ENCODE measurements at places on chromosomes 1 and 21.

DNA sequence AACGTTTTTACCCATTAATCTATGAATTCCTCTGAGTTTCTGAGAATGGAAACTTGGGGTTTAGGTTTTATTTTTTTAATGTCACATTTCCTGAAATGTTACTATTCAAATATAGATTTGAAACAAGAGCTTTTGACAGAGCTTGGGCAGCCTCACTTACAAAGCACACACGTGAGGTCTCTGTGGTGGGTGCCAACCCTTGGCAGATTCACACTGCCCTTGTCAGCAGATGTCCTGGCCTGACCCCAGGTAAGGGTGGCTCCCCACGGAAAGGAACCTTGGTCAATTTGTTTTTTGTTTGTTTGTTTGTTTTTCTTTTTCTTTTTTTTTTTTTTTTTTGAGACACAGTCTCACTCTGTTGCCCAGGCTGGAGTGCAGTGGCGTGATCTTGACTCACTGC is 53.5 kb downstream of the FAAP20 start:
- DNase-seq: no peak

DNA sequence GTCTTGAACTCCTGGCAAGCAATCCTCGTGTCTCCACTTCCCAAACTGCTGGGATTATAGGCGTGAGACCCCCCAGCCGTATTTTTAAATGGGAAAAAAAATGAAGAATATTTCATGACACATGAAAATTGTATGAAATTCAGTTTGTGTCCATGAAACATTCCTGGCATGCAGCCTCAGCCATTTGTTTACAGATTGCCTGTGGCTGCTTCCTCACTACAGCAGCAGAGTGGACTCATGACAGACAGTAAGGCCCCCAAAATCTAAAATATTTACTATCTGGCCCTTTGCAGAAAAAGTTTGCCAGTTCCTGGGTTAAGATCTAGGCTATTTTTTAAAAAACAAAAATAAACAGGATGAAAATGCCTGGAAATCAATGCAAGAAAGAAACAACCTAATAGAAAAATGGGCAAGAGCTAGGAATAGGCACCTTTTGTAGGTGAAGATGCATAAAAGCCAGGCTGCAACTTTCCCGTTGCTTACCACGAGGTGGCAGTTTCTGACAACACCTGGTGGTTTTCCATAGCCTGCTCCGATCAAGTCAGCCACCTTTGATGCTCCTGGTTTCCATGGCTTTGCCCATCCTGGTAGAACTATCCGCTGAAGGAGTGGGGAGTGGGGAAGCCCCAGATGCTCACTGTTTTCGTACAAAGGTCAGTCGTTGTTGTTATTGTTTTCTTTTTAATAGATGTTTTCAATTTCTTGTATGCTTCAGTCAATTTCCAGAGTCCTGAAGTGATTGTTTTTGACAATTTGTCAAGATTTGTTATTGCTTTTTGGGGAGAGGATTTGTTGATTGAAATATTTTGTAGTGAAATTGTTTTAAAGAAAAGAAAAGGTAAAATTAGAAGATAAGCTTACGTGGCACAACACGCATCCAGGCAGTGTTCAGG is 24.3 kb downstream of the UBE2Q1 start:
- no peak for DNase-seq

GRCh38 chr1:88035578-88035977 is 648.5 kb upstream of the PKN2 start:
- DNase-seq: no peak

DNA sequence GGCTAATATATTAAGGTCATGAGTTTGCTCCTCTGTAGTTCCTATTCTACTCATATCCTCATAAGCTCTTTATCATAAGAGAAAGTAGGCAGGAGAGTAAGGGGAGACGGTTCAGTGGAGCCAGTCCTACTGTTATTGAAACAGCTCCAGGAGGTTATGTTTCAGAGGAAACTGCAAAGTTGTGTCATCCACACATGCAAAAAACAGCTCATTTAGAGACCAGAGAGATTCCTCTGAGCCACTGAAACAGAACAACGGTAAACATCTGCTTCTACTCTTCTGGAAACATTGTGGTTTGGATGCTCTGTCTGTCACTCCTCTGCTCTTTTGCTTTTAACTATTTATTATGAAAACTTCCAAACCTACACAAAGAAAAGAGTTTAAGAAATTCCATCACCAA is 66.3 kb upstream of the PPP2R5A start:
- no peak for DNase-seq

- no peak for DNase-seq
Observed at GRCh38 chr1:218459878-218460711, 115.0 kb downstream of the TGFB2 start.

- DNase-seq: peak; percentile 57
Observed at GRCh38 chr1:36349839-36350238, 26.4 kb upstream of the EVA1B start.

- DNase-seq: peak; percentile 53
Observed at GRCh38 chr1:232868793-232869491, 63.7 kb downstream of the MAP10 start.

GRCh38 chr1:48018799-48019198 is 21.6 kb upstream of the TRABD2B start:
- no peak for DNase-seq

DNA sequence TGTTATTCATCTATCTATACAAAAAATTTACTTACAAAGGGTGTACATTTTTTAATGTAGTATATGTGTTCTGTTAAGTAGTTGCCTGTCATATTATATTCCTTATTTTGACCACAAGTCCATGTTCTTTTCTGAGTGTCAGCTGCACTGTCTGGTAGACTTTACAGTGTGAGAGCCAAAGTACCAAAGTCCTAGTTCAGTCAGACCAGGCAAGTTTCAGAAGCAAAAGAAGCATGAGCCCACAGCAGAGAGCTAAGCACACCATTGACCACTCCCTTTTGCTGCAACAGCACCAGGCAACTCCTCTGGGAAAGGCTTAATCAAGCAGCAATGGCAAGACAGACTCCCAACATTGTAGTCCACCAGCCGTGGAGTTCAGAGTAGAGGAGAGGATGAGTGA is 631.9 kb upstream of the PKN2 start:
- no peak for DNase-seq

- DNase-seq: no peak
Observed at GRCh38 chr1:74504125-74504932, 8.1 kb downstream of the LRRC53 start.

DNA sequence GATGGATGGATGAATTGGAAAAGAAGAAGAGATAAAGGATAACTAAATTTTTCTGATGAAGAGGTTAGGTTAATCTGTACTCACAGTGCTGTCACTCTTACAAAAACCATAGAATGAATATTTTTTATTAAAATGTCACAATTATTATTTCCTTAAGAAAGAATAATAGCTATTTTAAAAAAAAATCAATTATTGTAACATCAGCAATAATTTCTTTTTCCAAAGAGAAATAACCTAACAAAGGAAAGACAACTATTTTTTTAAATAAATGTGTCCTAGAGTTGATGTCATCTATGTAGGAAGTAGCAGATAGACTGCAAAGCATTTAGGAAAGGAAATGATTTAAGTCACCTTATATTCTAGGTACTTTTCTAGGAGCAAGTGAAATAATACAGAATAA is 33.6 kb upstream of the PLPPR4 start:
- no peak for DNase-seq

- DNase-seq: no peak
Observed at GRCh38 chr1:19744886-19745285, 54.8 kb downstream of the TMCO4 start.

- no peak for DNase-seq
Observed at GRCh38 chr1:198669023-198669698, 30.3 kb downstream of the PTPRC start.

GRCh38 chr1:241424480-241424971 is 67.5 kb upstream of the RGS7 start:
- no peak for DNase-seq

DNA sequence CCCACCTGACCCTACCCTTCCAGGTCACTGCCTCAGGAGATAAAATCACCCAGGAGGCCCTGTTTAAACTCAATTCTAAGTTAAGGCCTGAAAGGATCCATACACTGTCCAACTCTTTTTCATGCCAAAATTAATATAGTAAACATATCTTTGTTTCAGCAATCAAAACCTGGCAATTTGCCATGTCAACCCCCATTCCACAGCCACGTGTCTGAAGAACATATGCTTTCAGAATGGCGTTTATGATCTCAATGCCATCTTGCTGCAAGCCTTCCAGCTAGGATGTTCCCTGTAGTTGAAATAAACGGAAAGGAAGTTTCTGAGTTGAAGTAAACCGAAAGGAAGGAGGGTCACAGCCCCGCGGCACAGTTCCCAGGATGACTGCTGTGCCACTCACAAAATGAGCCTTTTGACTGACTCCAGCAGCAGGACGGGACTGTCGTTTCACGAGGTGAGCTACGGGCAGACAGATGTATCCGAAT is 472.0 kb downstream of the SMYD3 start:
- no peak for DNase-seq

GRCh38 chr1:6638226-6638625 is 13.6 kb downstream of the THAP3 start:
- peak; percentile 93 for DNase-seq

All from Right ventricle myocardium superior (tissue), 1 donor.